Esophagus squamous epithelium (tissue), 5 donors: ENCODE measurements at places on chromosomes 1 and 21.

DNA sequence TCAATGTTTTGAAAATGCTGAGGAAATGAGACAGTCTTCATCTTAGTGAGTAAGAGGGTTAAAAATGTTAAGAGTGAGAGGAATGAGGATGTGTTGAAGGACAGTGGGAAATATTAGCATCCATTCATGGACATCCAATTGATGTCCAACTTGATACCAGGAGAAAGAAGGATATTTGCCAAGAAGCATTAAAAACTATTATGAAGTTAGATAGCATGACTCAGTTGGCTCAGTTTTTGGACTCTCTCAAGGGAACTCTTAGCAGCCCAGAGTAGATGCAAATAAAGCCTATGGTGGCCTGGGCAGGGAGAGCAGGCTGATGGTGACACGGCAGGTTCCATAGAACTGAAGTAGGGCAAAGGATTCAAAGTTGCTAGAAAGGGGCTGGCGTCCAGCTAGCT, 171.0 kb downstream of the ZZZ3 start:
- no peak for DNase-seq

DNA sequence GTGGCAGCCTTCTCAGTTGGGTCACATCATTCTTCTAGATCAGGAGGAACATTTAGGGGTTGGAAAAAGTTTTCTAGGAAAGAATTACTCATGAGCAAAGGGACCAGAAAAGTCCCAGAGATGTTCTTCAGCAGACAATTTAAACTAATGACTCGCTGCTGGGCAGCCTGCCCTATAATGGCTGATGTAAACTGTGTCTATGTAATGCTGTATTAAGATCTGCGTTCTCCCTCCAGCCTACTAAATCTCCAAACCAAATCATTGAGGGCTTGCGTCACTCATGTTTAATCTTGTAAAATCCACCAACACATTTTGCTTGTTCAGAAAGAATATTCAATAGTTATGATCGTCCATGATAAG, 92.1 kb downstream of the LRRC8C start:
- no peak for DNase-seq

DNA sequence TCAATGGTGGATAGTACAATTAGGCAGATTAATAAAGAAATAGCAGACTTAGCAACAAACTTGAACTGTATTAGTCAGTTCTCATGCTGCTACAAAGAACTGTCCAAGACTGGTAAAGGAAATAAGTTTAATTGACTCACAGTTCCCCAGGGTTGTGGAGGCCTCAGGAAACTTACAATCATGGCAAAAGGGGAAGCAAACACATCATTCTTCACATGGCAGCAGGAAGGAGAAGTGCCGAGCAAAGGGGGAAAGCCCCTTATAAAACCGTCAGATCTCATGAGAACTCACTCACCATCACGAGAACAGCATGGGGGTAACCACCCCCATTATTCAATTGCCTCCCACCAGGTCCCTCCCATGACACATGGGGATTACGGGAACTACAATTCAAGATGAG, 27.1 kb upstream of the PDE4B start:
- DNase-seq, result no peak

DNA sequence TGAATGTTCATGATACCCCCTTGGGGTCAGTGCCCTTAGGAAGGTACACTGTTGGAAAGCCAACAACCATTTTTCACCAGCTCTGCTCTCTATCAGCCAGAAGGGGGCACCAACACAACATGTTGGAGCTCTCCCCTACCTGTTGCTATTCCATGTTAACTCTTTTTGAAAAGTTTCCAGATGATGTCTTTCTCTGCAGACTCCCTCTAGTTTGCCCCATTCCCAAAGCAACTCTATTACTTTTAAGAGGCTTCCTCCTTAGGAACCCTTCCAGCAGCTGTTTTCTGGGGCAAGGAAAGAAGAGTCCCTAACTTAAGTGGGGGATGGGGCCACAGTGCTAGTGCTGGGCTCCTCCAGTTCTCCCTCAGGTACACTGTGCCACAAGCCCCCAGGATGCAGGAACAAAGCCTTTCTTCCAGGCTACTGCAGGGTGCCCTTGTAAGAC, 22.9 kb upstream of the NDC1 start:
- DNase-seq, result no peak

DNA sequence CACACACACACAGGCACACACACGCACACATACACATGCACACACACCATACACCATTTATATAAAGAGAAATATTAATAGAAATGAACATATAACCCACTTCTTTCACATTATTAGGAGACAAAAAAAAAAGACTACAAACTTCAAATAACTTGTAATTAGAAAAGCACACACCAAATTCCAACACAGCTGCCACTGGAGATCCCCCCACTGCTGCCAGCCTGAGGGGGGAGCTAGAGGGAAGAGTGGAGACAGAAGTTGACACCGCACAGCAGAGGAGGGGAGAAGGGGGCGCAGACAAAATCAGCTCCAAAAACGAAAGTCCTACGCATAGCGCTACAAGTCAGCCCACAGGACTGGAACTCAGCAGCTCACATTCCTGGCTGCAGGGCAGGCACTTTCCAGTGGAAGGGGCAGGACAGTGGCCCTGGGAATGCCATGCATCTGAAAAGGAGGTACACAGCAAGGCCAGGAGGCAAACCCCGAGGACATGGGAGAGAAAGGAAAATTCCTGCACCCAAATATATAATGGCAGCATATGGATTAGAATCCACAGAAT, 36.5 kb downstream of the LGALS8 start:
- no peak for DNase-seq

GRCh38 chr1:210653771-210654170, 325.1 kb downstream of the HHAT start:
- no peak for DNase-seq

GRCh38 chr21:35547946-35548774, 499.1 kb upstream of the RUNX1 start:
- no peak for DNase-seq

DNA sequence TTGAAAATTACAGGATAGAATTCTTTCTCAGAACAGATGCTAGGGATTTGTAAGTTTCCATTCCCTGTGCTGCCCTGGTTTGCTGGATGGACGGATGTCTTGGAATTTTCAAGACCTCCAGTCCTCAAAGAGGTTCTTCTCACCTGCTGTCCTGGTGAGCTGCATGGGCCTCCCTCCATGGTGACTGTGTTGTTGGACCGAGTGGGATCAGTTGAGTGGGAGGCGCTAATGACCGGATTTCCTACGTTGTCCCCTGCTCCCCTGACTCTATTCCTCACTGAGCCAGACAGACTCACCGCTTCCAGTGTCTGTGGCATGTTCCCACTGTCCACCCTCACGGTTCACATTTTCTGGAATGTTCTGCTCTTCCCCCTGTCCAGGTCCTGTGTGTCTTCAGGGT, 229.8 kb downstream of the CAMTA1 start:
- no peak for DNase-seq

DNA sequence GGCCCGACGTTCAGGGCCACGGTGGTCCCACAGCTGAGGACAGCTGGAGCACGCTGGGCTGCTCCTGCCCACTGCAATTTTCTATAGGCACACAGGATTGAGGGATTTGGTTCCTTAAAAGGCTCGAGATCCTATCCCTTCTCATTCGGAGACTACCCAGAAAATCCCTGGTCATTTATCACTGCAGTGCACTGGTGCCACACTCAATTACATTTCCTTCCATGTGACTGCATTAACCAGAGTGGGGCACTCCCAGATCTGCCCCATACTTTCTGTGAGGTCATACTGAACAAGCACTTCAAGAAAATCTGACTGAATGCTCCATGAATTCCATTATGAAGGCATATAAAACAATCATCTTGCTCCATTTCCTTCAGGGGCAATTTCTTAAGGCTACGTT, 49.8 kb upstream of the KCNE1 start:
- no peak for DNase-seq

DNA sequence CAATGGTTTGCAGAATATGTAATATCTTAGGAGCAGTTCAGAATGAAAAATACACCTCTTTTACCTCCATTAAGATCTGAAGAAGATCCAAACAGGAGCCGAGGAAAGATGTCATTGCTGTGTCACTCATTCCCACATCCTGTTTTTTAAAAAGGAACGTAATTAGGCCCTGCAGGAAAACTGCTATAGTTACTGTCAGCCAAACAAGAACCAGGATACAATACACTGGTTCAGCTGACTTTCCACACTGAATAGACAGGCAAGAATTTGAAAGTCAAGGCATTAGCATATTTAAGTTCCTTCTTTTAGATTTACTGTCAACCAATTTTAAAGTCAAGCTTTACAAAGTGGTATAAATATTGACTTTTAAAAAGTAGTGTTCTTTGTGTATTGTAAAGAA, 63.8 kb downstream of the IARS2 start:
- DNase-seq, result no peak

- DNase-seq, result no peak
Measured at GRCh38 chr21:35561116-35561515, 499.2 kb downstream of the SETD4 start.

DNA sequence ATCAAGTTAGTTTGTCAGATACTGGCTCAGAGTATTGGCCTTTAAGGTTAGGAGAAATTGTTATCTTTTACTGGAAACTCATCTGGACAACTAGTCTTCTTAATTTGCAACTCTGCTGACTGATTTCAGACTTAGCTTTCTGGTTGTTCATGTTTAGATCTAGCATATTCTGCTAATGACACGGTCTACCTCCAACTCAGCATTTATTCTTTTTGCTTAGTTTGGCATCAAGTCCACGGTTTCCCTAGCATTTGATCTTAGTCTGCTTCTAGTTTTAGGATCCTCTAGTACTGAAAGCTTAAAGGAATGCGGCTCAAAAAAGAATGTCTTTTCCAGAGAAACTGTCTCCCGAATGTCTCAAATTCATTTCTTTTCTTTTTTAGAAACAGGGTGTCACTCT, 75.6 kb upstream of the SLFNL1 start:
- no peak for DNase-seq

DNA sequence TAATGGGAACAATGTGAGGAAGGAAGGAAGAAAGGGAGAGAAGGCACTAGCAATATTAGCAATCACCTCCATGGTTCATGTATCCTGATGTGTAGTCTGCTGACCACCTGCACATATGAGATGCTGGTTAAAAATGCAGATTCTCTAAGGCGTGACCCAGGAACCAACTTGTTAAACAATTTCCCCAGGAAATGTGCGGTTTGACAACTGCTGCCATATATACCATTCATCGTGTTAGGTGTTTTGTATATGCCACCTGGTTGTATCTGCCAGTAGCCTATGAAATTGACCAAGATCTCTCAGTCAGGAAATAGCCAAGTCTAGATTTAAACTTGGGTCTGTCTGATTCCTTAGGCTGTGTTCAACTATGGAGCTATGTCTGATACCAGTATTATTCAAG, 4.1 kb downstream of the SEMA4A start:
- DNase-seq, result no peak

DNA sequence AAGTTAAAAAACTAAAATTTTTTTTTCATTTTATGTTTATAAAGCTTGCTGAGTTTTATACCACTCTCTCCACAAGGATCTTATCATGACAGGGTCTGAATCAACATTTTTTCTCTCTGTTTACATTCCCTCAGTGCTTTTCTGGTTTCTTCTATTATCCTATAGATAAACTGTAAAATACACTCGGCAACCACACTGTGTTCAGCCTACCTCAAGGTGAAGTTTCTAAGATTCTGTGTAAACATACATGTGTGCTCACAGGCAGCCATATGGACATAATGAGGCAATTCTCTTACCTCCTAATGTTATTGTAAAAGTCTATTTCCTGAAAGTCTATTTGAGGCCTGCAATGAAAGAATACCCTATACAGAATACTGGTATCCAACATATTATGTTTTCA, 114.6 kb downstream of the NTPCR start:
- no peak for DNase-seq
